Hindlimb muscle (tissue), 1 donor: ENCODE measurements at places on chromosomes 11 and 22.
A peak's percentile ranks its signal among the peaks of the same experiment; 100 is the strongest.

DNA sequence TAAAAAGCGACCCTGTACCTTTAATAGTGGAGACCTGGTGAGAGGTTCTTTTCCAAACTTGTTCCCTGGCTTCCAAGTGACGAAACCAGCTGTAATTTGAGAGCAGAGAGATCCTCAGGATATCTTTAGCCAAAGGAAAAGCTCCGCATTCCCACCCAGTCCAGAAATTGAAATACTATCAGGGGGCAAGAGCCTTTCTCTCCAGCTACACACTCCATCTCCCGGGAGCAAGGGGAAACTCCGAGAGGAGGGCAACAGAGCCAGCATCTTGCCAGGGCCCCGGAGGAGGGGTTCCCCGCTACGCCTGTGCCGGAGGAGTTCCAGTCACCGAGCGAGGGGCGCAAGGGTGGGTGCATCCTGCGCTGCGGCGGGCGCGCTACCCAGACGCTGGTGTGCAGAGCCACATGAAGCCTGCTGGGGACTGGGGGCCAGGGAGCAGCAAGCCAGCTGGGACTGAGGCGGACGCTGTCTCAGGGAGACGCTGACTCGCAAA is at the start of gene FIBIN:
FIBIN (plus strand) TSS at position 148 of the 493 bp plus-strand sequence. CDS start 415 bp downstream, outside the sequence.
- DNase-seq = peak; percentile 84

DNA sequence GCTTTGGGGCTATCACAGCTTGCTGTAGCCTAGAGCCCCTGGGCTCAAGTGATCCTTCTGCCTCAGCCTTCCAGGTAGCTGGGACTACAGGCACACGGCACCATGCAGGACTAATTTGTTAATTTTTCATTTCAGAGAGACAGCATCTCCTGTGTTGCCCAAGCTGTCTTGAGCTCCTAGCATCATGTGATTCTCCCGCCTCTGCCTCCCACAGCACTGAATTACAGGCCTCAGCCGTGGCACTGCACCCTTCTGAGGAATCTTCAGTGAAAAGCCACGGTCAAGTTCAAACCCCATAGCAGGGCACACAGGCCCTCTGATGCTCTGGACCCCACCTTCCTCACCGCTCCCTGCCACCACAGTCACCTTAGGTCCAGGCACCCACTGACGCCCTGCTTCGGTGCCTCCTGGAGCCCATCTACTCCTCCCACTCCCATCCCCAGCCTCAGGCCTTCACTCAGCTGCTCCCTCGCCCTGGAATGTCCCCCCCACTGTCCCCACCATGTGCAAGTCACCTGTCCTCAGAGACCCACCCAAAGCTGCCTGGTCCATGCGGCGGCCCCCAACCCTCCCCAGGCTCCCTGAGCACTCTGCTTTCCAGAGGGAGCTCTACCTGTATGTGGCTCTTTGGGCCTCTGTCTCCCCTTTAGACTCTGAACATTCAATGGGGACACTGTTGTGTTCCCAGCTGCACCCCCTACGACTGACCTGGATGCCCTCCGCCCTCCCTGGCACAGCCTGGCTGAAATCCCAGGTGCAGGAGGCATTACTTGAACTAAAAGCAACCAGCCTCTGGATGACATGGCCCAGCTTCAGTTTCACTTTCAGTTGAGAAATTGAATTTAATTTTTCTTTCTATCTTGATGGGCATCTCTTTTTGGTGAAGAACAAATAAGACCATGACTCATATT is 1.6 kb downstream of the APOL2 start:
- DNase-seq = no peak

DNA sequence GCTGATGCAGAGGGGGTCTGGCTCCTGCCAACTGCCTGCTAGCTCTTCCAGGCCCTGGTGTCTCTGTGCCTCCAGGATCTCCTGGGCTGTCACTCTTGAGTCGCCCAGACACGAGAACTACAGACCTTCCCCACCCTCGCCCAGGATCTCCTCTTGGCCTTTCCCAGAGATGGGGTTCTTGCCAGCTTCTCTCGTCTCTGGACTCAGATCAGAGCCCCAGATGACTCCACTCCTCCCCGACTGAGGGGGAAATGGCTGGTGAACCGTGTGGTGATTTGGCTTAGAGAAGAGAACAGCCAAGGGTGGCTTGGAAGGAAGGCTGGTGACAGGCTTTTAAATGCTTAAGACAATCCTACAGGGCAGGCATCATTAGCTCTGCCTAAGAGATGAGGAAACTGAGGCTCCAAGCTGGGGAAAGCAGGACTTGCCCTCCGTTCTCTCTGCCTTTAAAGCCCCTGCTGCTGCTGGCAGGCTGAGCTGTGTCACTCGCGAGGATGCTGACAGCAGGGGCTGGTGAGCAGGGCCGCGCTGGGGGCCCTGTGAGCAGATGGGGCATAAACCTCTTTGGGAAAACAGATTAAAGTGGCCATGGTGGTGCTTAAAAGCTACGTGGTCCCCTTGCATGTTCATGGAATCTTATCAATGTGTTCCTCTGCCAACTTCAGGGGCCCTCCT is 90.3 kb upstream of the THY1 start:
- no peak for DNase-seq

GRCh38 chr11:2929950-2930703 is 907 bp upstream of the PHLDA2 start:
- DNase-seq = no peak

- DNase-seq = no peak
Observed at GRCh38 chr22:48581205-48581766, 1246.4 kb downstream of the BRD1 start.

DNA sequence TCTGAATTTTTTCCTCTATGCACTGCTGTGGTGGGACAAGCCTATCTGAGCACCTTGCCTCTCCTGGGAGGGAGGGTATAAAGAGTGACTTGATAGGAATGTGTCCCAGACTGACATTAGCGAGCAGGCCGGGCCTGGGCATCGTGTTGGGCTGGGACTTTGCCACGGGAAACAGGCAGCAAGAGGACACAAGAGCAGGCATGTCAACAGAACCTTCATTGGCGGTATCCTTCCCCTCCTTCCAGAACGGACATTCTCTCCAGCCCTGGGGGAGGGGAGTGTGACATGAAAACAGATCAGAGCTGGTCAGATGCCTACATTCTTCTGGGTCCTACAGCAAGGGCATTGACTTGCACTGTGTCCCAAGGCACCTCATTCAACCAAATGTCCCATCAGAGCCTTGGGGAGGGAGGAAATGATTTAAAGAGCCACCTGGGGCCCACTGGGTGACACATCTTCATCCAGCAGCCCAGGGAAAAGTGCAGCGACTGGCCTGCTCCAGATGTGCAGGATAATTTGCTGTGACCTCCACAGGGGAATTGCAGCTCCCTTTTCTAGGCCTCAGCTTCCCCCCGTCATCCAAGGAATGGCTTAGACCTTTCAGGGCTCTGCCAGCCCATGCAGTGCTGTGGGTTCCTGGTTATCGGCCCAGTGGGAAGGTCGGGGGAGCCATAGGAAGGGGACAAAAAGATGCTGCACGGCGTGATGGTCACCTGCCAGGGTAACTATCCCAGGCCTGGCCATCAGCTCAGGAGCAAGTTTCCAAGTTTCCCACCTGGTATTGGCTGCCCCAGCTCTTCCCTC is 21.8 kb upstream of the UVRAG start:
- DNase-seq = no peak

GRCh38 chr22:35888181-35888870 is 140.3 kb downstream of the RBFOX2 start:
- DNase-seq = no peak

GRCh38 chr11:21372672-21373071 is 703.3 kb downstream of the NELL1 start:
- DNase-seq = no peak

DNA sequence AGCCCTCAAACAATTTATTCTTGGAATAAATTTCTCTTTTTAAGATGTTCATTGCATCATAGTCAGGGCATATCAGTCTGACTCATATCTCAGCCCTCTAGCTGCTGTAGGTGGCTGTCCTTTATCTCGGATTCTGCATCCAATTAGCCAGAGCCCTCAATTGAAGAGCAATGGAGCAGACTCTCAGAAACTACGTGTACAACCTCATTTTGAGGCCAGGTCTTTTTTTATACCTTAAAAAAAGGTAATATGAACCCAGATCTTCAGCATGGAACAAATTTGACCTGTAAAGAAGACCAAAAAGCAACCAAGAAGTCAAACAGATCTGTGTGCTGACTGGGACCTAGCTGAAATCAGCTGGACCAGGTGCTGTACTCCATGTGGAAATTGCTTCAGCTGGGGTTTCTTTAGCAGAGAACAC is 8.7 kb downstream of the OR52A5 start:
- no peak for DNase-seq

DNA sequence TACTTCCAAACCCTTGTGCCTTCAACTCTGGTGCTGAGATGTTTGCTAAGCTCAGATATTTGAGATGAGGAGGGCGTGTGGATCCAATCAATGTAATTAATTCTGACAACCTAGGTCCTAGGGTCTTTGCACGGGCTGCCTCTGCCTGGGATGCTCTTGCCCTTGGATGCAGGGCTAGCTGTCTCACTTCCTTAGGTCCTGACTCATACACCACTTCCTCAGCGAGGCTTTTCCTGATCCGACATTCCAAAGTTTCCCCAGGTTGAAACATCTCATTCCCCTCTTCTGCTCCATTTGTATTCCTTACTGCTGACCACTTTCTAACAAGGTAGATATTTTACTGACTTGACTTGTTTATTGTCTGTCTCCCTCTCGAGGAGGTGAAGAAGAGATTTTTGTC is 43.0 kb upstream of the NTM start:
- DNase-seq = no peak

DNA sequence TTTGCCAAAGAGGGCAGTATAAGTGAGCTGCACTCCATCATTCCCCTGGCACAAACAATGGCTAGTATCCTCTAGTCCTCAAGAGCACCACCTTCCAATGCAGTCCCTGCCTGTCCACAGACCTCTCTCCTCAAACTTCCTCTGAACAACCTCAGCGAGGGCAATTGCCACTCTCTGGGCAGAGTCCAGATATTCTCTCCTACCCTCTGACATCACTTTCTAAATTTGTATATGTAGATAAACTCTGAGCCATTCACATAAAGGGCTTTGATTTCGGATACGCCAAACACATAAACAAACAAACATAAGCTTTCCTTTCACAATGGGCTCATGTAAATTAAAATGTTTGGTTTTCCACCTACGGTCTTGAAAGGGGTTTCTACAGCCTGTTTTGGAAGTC is 3.0 kb upstream of the SLC43A3 start:
- DNase-seq = no peak

GRCh38 chr11:102722821-102723220 is 1.9 kb downstream of the MMP8 start:
- DNase-seq = no peak

GRCh38 chr22:50683086-50683993 is 10.7 kb downstream of the SHANK3 start:
- no peak for DNase-seq

GRCh38 chr11:2945031-2945756 is 16.0 kb upstream of the PHLDA2 start:
- DNase-seq = peak; percentile 85

DNA sequence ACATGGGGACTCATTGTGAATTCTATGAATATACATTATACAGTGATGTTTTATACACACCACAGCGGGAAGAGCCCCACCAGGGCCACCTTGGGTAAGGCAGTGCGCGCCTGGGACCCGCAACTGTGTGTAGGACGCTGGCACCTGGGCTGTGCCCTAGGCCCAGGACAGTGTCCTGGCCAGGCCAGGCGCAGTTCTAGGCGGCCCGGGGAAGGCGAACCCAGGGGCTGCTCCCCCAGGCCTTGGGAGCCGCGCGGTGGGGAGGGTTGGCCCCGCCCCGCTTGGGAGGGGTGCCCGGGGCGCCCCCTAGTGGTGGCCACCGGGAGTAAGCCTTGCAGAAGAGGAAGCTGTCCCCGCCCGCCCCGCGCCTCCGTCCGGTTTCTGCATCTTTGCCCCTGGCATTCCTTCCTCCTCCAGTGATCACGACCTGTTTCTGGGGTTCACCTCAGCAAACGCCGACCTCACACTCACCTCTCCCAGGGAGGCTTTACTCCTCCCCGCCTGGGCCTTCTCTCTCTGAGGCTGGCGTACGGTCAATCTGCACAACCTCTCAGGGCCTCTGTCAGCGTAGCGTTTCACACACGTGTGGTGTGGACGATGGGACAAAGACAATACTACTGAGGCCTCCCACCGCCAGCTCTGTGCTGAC is 9.5 kb upstream of the EHD1 start:
- peak; percentile 80 for DNase-seq

DNA sequence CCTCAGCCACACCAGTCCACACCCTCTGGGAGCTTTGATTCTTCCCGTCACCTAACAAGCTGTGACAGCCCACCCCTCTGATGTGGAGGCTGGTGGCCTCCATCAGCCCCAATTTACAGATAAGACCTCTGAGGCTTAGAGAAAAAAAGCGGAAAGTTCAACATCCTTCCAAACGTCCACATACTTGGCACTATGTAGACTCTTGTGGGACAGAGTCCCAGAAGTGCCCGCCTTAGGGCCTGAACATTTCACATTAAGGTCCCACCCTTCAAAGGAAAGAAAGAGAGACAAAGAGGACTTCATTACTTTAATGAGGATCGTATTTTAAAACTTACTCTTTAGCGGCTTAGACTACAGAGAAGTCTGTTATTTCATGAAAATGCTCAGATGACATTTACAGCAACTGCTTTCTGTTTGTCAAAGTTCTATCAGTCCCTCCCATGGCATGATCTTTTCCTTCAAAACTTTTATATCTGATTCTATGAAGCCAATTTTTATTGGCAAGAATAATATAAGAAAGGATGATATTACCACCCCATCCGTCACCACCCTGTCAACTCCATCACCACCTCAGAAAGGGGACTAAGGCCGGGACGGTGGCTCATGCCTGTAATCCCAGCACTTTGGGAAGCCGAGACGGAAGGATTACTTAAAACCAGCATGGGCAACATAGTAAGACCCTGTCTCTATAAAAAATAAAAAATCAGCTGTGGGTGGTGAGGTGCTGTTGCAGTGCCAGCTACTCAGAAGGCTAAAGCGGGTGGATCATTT is 15.7 kb upstream of the SCGB1A1 start:
- DNase-seq = no peak

DNA sequence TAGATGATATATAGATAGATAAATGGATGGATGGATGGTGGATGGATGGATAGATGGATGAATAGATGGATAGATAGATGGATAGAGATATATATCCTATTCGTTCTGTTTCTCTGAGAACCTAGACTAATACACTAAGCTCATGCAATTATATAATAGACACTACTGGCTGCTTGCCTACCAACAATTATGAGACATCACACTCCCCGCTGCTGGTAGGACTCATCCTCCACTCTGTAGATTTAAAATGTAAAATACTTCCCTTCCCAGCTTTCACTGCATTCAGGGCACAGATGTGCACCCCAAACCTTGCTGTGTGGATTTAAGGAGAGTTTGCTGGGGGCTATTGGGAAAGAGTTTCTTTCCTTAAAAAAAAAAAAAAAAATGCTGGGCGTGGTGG is 28.3 kb upstream of the RCN1 start:
- no peak for DNase-seq

GRCh38 chr11:129639300-129639699 is 176.3 kb upstream of the TMEM45B start:
- no peak for DNase-seq

GRCh38 chr11:73972620-73973449 is 9.8 kb downstream of the UCP2 start:
- no peak for DNase-seq

GRCh38 chr11:11306855-11307254 is 46.2 kb downstream of the CSNK2A3 start:
- DNase-seq = no peak

- DNase-seq = no peak
Observed at GRCh38 chr11:131463649-131464425, 93.4 kb downstream of the NTM start.
